ENCODE measurements at places on chromosomes 16 and 17.

GRCh38 chr17:45428050-45428617 is 4.5 kb downstream of the ARHGAP27 start:
- DNase-seq, result peak; percentile 80

DNA sequence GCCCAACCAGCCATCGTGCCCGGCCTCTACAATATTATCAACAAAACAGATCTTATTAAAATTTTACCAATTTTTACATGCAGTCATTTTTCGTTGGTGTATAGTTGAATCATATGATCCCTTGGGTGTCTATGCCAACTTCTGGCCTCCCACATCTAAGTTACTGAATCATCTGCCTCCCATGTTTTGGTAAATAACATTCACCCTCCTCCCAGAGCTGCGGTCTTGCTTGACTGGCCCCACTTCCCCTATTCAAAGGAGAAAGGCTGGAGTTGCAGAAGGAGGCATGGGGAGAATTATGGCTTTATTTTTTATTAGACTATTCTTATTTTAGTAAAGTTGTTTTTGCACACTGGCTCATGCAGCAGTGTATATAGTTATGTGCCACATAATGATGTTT is 18.5 kb upstream of the CCL23 start:
- DNase-seq, result no peak

DNA sequence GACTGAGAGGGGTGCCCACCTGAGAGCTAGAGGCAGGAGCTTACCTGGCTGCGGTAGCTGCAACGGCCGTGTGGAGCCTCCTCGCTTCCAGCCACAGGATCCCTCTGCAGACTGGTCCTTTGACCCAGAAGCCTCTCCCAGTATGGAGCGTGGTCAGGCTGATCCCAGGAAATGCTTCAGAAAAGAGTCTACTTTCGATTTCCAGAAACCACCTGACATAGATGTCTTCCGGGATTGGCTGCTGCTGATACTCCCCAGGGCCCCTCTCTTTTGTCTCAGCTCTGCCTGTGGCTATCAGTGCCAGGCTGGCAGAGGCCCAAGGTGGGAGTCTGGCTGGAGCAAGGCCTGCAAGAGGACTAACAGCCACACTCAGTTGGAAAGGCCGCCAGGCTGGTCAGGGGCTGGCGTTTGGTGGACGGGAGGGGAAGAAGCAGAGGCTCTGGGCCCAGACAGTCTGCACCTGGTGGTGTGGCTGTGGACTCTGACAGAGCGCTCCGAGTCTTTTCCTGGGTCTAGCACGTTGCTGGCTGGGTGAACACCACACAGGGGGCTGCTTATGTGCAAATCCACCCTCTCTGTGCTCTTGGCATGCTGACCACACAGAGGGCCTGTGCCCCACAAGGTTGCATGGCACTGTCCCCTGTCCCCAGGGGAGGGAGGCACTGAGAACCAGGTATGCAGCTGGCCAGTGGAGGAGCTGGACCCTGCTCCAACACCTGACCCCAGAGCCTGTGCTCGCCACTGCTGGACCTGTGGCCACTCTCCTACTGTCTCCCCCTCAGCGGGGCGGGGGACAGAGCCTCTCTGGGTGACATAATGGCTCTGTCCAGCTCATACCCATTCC is at the start of gene LGALS3BP:
LGALS3BP (minus strand) TSS at position 144 of the 844 bp plus-strand sequence. CDS start 2,732 bp downstream, outside the sequence.
- peak; percentile 85 for DNase-seq

- no peak for DNase-seq
These were observed 20.6 kb downstream of the CHAD start for GRCh38 chr17:50447870-50448595.

- DNase-seq, result peak; percentile 86
These were observed 24.8 kb downstream of the ITPRIPL2 start for GRCh38 chr16:19138601-19139000.

All from AG08395 (cell line).